Endothelial cell of umbilical vein (primary cell): ENCODE measurements at places on chromosomes 7 and 10. TPM values are rescaled to one million over a fixed set of nuclear protein-coding genes. Genes with fewer than 3 reads are reported as not detected.

RELN gene
- 0.22 and 0.25 TPM in 2 replicates for polyA plus RNA-seq

IKZF1 gene
- polyA plus RNA-seq, result 0.01 and 0.03 TPM in 2 replicates

CTAGE8 gene
- 0.03 and 0.06 TPM in 2 replicates for polyA plus RNA-seq

PTPN12 gene
- polyA plus RNA-seq, result 28.7 and 30.6 TPM in 2 replicates

HABP2 gene
- polyA plus RNA-seq, result 0.04 TPM in 1 of 2 replicates, not detected in the other

ACSM6 gene
- polyA plus RNA-seq, result not detected in 2 replicates

GRCh38 chr10:133166828-133167692 lies 7.0 kb downstream of the KNDC1 start:
- H3K27ac ChIP-seq, result no peak overlapping the region
- H3K27me3 ChIP-seq, result no peaks in the 10 kb centered on the region
- no peaks in the 10 kb centered on the region for H3K4me1 ChIP-seq
- no peak overlapping the region for H3K4me3 ChIP-seq
- DNase-seq, result no peak

DNA sequence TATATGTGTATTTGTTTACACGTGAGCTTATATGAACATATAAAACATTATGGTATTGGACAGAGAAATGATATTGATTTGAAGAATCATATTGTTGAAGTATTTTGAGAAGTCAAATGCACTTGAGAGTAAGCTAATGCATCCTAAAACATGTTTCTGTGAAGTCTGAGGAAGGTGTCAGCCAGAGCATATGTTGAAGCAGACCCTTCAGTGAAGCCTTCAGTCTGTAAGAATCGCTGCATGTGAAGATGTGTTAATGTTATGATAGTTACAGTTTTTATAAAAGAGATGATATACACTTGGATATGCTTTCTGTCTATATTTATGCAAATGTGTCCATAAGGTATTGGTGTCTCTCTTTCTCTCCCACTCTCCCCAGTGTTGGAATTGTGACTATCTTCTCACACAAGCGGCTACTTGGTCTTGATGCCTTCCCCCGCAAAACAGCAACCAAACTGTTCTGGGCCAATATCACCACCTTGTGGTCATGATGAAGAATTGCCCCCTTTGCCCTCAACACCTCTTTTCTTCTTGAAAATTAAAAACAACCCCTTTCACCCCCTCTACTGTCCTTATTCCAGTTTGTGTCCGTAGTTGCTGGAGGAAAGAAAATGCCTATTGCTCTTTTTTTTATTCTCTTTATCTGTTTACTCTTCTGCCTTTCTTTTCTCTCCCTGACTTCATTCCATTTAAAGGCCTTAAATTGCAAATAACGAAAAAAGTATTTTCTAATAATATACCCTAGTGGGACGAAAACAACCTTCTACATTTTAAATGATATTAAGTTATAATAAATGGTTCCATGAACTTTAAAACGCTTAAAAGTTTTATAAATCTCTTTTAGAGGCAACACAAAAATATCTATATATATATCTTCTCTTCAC lies 64.9 kb downstream of the IKZF1 start:
- H3K4me1 ChIP-seq, result no peaks in the 10 kb centered on the region
- no peak overlapping the region for H3K4me3 ChIP-seq
- no peaks in the 10 kb centered on the region for H3K36me3 ChIP-seq
- peak; percentile 8 for DNase-seq

GRCh38 chr7:121603886-121604285 lies 207.8 kb upstream of the FAM3C start:
- no peak overlapping the region for H3K27ac ChIP-seq
- no peaks in the 10 kb centered on the region for H3K4me1 ChIP-seq
- DNase-seq, result no peak
- no peak overlapping the region for H3K4me3 ChIP-seq
- no peaks in the 10 kb centered on the region for H3K36me3 ChIP-seq
- H3K27me3 ChIP-seq, result no peaks in the 10 kb centered on the region

- H3K27me3 ChIP-seq, result no peaks in the 10 kb centered on the region
- H3K36me3 ChIP-seq, result no peaks in the 10 kb centered on the region
- no peaks in the 10 kb centered on the region for H3K4me1 ChIP-seq
- no peak for DNase-seq
These were observed 29.7 kb upstream of the MTERF1 start for GRCh38 chr7:91910171-91910570.

- no peak overlapping the region for H3K27ac ChIP-seq
- no peaks in the 10 kb centered on the region for H3K4me1 ChIP-seq
- no peaks in the 10 kb centered on the region for H3K36me3 ChIP-seq
- H3K4me3 ChIP-seq, result no peak overlapping the region
These were observed 123.2 kb upstream of the LANCL2 start for GRCh38 chr7:55241958-55242357.

DNA sequence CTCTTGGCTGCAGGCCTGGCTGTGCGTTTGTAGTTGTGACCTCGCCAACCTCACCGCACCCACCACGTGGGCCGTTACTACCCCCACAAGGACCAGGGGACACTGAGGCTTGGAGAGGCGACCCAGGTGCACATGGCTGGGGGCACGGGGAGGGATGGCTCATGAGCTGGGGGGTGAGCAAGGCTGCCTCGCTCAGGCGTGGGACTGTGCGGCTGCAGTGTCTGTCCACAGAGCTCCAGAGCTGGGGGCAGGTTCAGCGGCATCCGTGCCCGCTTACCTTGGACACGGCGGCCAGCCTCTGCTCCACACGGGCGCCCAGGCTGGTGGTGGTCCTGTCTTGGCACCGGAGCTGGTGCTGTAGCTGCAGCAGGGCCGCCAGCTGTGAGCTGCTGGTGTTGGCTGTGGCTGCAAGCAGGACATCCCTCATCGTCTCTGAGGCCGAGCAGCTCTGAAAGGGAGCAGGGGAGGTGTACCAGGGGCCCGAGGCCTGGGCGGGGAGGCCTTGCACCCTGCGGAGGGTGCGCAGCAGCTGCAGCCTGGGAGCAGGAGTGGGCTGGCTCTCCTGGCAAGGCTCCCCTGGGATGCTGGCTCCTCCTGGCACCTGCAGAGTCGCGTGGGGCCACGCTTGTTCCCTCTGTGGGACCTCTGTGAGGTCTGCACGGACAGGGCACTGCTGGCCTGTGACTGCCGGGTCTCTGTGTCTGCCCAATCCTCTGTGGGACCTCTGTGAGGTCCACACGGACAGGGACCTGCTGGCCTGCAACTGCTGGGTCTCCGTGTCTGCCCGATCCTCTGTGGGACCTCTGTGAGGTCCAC lies 60.0 kb upstream of the NKX6-2 start:
- no peaks in the 10 kb centered on the region for H3K4me1 ChIP-seq
- H3K27ac ChIP-seq, result no peak overlapping the region
- DNase-seq, result no peak
- H3K27me3 ChIP-seq, result no peaks in the 10 kb centered on the region

DNA sequence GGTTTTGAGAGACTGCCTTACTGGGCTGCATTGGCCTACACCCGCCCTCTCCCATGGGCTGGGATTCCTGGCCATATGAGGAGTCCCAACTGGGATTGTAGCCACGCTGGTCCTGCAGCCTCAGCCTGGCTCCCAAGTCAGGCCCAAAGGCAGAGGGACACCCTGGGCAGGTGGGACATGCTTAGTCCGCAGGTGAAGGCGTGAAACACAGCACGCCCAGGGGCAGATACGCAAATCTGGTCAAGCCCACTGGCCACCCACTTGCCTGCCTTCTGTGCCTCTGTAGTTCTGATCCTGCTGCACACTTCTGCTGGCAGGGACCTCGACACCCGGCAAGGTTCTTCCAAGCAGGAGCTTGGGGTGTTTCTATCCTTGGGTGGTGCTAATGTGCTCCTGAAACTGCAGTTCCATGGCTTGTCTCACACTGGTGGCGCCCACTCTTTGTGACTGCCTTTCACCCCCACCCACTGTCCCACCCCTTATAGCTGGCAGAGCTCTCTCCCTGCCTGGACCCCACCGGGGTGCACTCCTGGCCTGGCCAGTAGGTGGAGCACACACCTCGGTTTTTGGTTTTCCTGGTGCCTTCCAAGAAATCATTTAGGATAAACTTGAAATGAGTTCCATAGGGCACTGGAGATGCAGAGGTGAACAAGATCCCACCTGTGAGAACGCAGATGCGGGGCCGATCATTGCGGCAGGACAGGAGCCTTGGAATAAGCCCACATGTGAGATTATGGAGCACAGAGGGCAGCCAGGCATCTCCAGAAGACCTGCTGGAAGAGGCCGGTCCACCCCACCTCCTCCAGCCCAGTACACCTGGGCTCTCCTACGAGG lies 47.9 kb downstream of the MKI67 start:
- no peak overlapping the region for H3K4me3 ChIP-seq
- H3K4me1 ChIP-seq, result peaks cover 1% of the 10 kb centered on the region
- no peak overlapping the region for H3K27ac ChIP-seq
- H3K36me3 ChIP-seq, result peaks cover 62% of the 10 kb centered on the region

DNA sequence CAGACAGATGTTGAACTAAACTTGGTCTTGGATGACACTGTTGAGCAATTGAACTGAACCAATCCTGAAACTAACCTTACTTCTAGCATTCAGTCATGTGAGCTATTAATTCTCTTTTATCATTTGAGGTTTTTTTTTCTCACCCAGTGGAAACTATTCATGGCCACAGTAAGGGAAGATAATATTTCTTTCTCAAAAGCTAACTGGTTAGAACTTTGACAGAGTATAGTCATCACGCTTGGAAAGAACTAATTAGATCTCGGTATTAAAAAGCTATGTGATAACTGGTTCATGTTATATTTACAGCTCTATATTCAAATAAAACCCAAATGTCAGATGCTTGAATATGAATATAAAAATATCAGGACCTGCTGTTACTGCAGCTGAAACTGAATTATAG lies 89.5 kb downstream of the OTUD1 start:
- H3K27ac ChIP-seq, result no peak overlapping the region
- no peaks in the 10 kb centered on the region for H3K27me3 ChIP-seq
- no peaks in the 10 kb centered on the region for H3K4me1 ChIP-seq
- H3K4me3 ChIP-seq, result no peak overlapping the region
- H3K36me3 ChIP-seq, result no peaks in the 10 kb centered on the region
- DNase-seq, result no peak

DNA sequence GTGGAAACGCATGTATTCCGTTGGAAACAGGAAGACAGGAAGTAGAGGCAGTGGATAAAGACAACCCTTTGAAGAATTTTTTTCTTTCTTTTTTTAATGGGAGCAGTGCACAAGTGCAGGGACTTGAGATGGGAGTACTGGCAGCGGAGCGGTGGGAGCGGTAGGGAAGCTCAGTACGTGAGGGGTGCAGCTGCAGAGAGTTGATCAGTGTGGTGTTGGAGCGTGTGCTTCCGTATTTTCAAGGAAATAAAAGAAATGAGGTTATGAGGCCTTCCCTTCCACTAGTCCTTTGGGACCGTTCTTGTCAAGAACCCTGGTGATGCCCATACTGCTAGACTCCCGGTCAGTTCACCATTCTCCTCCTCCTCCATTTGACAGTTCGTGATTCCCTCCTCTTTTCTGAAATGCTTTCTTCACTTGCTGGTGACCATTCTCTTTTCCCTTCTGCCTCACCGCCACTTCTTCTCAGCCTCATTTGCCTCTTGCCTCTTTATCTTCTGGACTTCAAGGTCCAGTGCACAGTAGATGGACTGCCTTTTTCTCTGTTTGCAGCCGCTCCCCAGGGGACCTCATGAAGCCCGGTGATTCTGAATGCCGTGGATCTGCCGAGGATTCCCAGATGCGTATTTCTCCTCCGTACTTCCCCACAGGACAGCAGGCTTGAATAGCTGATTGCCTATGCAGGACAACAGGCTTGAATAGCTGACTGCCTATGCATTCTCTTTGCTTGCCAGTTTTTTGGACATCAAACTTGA lies 39.1 kb upstream of the TMEM236 start:
- H3K27ac ChIP-seq, result no peak overlapping the region
- peaks cover 3% of the 10 kb centered on the region for H3K36me3 ChIP-seq
- H3K4me3 ChIP-seq, result no peak overlapping the region
- no peak for DNase-seq
- no peaks in the 10 kb centered on the region for H3K4me1 ChIP-seq
- no peaks in the 10 kb centered on the region for H3K27me3 ChIP-seq
